ENCODE measurements at places on chromosomes 5 and 9.

DNA sequence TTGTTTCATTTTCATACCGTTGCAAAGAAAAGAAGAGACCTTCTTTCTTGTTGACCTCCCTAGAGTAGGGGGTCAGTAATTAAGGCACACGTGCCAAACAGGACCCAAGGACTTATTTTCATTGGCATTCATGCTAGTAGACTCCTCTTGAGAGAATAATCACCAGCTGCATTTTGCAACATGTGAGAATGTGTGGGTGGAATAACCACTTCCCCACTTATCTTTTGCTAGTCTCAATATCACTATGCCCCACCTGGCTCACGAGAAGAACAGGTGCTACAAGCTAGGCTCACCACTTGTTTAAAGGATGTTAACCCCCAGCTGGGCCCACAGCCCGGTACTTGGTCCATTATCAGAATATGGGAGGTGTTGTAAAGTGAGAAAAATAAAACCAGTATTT is 460.7 kb upstream of the MEF2C start:
- no peak for DNase-seq

DNA sequence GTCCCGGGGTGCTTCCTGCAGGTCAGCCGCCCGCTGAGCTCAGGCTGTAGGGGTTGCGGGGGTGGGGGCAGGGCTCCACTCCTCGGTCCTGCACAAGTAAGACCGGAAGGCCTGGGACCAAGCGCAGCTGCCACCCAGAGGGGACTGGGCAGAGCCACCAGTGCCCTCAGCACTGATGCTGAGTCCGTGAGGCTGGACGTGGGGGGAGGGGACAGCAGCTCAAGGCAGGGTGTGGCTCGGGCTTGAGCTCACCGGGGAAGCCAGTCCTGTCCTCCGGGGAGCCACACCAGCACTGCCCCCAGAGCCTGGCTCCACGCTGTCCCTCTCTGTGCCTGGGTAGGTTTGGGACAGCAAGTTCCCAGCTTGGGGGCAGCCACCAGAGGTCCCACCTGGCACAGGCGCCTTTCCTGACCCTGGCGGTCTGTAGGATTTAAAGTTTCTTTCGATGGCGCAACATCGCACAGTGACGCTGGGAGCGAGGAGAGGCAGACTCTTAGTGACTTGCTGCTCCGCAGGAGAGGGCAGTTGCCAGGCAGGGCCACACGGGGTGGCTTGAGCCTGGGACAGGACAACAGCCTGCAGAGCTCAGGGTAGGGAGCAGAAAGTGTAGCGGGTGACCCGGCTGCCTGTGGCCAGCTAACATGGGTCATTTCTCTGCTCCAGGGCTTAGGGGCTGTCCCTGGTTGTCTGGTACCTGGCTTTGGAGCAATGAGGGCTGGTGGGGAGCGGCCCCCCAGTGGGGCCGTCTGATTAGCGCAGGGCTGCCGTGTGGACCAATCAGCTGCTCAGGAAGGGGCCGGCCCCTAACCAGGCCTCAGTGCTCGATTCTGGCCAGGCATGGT is 5.7 kb downstream of the LCN1 start:
- no peak for DNase-seq

DNA sequence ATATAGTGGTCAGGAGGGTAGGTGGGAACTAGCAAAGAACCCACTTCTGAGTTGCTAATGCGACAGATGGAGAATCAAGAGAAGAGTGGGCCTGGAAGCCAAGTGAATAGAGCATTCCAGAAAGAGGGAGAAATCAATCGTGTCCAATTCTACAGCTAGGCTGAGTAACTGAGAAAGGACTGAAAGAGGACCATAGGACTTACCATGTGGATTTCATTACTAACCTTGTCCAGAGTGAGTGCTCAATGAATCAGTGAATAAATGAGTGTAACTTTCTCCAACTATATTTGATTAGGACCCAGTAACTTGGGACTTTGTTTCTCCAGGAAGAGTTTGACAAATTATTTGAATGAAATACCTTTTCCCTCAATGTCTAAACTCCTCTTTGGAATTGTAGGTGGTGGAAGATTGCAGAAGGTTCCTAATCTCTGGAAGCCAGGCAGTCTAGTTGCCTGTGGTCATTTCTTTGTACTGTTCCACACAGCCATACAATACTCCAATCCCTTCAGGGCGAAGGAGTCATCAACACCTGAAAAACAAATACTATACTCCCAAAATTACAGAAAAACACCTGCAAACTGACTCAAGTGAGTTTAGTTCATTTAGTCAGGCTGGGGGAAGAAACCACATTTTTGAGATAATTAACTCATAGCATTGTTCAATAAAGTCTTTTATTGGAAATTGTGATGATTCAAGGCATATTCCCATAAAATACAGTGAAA is 2.6 kb upstream of the F2RL1 start:
- DNase-seq: no peak

DNA sequence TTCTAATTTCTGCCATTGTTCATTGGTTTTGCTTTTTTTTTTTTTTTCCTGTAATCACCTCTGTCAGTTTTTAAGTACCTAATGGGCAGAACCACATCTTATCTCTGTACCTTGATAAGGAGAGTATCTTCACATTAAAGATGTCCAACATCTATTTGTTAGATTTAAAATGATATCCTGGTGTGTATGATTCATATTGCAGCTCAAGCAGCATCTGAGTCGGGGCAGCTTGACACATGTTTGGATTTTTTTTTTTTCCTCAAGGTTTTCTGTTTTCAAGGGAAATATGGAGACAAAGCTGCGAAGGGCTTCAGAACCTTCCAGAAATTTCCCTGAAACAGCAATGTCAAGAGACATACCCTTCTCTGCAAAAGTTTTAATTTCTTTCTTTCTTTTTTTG is 164.7 kb downstream of the DOCK2 start:
- DNase-seq: no peak

- DNase-seq: no peak
These were observed 58.0 kb downstream of the RNF38 start for GRCh38 chr9:36341936-36342577.

GRCh38 chr5:65791712-65792673 is 70.0 kb downstream of the NLN start:
- no peak for DNase-seq

DNA sequence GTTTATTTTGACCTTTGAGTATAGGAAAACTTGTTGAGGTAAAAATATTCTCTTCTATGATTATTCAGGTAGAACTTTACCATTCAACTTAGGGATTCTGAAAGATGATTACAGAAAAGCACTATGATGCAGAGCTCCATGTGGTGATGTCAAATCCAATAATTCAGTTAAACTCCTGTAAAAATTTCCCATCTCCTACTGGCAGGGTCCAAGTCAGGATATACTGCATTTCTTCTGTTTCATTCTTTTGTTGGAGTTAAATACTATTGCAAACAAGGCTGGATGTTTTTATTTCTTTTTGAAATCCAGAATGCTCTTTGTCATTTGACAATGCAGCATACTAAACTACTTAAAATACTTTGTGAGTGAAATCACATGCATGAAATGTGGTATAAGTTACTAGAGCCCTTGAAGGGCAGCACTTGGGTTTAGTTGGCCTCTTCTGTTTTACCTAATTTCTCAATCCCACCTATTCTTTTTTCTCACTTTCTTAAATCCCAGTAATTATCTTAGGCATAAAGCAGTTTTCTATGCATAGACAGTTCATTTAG is 204.5 kb downstream of the FBXL7 start:
- DNase-seq: no peak

DNA sequence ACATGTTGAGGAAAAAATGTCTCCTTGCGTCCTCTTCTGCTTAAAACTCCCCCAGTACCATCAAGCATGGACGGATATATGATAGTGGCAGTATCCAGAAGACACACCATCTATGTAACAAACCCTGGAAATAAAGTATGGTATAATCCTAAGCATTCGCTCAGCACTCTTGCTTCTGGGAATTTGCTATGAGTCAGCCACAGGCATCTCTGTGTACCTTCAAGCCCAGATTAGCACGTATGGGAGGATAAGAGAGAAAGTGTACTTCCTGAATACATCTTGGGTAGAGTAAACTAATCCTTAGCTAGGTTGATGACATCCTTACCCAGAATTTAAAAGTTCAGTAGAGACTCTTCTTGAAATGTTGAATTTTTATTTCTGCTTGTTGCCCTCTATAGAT is 71.2 kb downstream of the GHR start:
- DNase-seq: no peak

DNA sequence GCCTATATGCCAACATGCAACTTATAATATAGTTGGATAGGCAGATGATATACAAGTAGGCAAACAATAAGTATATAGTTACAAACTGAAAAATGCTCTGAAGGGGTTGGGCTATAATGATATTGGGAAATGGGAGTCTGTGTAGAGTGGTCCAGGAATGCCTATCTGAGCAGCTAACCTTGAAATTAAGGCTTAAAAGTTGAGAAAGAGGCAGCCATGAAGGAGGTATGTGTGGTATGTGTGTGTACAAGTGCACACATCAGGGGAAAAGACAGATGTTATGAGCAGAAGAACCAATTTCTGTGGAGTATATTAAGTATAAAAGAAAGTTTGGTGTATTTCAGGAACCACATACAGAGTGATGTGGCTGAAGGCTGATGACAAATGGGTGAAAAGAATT is 154.9 kb upstream of the PAPPA start:
- no peak for DNase-seq

DNA sequence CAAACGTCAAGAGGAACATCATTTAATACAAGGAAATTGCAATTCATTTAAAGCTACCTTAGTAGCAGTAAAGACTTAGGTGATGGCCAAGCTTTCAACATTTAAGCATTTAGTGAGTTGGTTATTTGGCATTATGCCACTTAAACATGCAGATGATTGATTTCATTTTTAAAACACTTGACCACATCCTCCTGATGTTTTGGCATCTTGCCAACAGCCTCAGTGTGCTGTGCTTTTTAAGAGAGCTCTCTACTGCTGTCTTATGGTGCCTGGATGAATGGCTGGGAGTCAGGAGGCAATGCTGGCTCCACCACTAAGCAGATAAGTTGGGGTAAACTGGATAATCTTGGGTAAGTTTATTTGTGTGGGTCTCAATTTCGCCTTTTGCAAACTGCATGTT is 364.5 kb downstream of the MAN2A1 start:
- DNase-seq: peak; percentile 54

- DNase-seq: no peak
These were observed 69.5 kb upstream of the ANXA1 start for GRCh38 chr9:73081979-73082657.

GRCh38 chr9:130220352-130220751 is 45.2 kb upstream of the HMCN2 start:
- no peak for DNase-seq

DNA sequence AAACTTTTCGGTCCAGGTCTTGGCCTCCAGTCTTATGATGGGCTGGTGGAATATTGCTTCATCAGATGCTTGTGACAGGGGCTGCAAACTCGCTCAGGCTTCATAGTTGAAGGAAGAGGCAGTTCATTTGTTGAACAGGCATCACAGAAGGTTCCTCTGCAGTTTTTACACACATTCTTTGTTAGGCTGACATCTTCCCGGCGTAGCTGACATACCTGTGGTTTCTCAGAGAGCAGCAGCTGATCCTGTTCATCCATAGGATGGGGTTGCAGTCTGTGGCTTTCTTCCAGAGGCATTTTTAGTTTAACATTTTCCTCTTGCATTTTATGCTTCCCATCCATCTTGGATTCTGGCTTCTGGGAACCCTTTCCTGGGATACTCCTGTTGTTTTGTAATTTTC is 1255.2 kb downstream of the EFNA5 start:
- DNase-seq: no peak

- DNase-seq: no peak
These were observed 138.2 kb upstream of the ARRDC3 start for GRCh38 chr5:91521334-91521733.

DNA sequence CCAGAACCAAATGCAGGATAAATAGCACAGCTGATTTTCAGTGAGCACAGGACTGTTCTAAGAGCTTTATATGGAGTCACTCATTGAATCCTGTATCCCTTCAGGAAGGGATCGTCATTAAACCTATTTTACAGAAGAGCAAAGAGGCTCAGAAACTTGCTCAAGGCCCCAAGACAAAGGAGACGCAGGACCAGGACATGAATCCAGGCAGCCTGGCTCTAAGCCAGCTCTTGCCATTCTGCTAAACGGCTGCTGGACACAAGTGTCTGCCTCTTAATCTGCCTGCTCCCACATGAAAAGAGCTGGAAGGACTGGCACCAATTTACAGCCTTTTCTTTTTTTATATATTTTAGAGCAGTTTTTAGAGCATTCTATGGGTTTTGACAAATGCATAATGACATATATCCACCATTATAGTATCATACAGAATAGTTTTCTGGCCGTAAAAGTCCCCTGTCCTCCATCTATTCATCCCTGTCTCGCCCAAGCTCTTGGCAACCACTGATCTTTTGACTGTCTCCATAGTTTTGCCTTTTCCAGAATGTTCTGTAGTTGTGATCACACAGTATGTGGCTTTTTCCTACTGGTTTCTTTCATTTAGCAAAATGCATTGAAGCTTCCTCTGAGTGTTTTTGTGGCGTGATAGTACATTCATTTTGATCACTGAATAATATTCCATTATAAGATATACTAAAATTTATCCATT is 37.5 kb downstream of the RETREG1 start:
- no peak for DNase-seq

GRCh38 chr5:159576902-159577301 is 246.6 kb upstream of the IL12B start:
- no peak for DNase-seq

DNA sequence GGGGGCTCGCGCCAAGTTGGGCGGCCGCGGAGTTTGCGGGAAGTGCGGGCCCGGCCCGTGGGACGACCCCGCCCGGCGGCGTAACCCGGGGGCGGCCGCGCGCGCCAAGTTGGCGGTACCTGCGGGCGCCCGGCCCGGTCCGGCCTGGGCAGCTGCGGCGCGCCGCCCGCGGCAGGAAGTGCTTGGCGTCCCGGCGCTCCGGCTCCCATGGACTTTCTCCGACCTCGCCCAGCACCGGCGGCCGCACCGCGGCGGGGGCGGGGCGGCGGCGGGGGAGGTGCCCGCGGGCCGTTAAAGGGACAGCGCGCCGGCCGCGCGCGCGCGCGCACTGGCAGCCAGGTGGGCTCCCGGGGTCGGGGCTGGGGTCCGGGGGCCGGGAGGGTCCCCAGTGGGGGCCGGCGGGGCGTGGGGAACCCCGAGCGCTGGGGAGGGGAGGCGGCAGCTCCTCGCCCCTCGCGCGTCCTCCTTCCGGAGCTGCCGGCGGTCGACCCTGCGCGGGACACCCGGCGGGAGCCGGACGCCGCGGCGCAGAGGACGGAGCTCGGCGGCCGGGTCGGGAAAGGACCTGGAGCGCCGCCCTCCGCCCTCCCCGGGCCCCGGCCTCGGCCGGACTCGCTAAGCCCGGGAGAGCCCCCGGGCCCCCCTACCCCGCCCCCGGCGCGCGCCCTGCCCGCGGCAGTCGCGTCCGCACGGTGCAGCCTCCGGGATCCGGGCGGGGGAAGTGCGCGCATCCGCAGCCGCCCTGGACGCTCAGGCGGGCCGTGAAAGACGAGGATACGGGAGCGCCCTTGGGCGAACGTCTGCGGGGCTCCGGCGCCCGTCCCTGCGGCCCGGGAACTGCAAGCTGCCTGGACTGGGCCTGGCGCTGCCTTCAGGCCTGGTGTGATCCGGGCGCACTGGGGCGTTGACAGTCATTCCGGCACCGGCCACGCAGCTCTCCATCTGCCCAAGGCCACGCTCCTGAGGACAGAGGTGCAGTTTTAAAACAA is at the start of gene NACC2:
TSS of gene NACC2 (minus strand) at position 220 of the 989 bp plus-strand sequence. CDS start 44,768 bp downstream, outside the sequence.
- peak; percentile 47 for DNase-seq

GRCh38 chr5:152994033-152994680 is 496.3 kb upstream of the GRIA1 start:
- DNase-seq: no peak

Measured in activated CD4-positive, alpha-beta T cell treated with anti-CD3 and anti-CD28 coated beads, Interleukin-2, amount 50 U/mL, for 48 hours (primary cell).